Breast epithelium (tissue), 4 donors: ENCODE measurements at places on chromosomes 2 and 18. TPM values are rescaled to one million over a fixed set of nuclear protein-coding genes. Genes with fewer than 3 reads are reported as not detected.

CIB4 gene
- not detected for total RNA-seq

REG1B gene
- total RNA-seq = not detected

DNA sequence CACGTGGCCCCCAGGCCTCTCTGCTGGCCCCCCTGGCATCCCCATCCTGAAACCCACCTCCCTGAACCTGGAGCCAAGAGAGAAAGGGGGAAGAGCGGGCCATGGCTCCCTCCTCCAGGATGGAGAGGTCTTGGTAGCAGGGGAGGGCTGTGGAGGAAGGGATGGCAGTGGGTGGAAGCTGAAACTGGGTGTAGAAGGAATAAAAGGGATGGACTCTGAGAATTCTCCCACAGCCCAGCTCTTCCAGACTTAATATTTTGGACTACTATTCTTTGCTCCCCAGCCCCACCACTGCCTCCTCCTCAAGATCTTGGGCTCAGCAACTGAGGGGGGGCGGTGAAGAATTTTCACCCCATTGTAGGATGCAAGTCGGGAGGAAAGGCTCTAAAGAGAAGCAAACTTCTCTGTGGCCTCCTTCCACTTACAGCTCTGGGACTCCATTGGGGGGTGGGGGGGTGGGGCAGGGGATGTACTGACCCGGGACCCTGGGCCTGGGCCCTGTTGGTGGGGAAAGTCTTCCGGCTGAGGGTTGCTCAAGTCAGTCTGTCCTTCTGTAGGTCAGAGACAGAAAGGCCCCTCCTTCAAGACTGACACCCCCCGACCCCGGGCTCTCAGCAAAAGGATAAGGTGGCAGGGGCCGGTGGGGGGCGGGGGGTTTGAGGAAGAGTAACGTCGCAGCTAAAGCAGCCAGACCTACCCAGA lies 501 bp downstream of the TNS1 start:
- H3K4me1 ChIP-seq = peaks cover 12% of the 10 kb centered on the region
- H3K36me3 ChIP-seq = no peaks in the 10 kb centered on the region
- H3K27me3 ChIP-seq = no peaks in the 10 kb centered on the region
- peak overlapping the region; percentile 77 for H3K27ac ChIP-seq
- H3K4me3 ChIP-seq = peak overlapping the region; percentile 53

DNA sequence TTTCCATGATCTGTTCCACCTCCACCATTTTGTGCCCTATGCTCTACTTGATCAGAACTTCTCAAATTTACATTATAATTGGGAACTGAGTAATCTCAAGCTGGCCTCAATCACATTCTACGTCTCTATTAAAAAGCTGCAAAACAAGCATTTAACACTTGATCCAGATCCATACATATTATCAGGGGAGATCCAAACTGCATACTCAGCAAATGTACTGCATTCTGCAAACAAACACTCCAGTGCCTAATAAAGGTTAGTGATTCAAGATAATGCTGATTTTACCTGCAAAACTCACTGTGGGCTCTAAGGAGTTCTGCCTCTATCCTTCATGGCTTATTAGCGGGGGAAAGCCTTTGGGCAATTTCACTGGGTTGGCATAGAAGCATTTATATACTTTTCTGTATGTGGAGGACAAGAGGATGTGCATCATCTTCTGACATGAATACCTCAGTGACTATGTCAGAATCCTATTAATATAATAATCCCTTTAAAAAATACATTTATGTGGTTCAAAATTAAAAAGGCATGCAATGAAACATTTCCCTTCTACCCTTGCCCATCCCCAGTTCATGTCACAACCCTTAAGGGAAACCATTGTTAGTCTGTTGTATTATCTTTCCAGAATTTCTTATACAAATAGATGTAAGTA lies 40.2 kb downstream of the GALNT14 start:
- no peaks in the 10 kb centered on the region for H3K27me3 ChIP-seq
- H3K4me3 ChIP-seq = no peak overlapping the region
- no peaks in the 10 kb centered on the region for H3K36me3 ChIP-seq
- H3K27ac ChIP-seq = no peak overlapping the region
- no peaks in the 10 kb centered on the region for H3K4me1 ChIP-seq
- no peak for DNase-seq

DNA sequence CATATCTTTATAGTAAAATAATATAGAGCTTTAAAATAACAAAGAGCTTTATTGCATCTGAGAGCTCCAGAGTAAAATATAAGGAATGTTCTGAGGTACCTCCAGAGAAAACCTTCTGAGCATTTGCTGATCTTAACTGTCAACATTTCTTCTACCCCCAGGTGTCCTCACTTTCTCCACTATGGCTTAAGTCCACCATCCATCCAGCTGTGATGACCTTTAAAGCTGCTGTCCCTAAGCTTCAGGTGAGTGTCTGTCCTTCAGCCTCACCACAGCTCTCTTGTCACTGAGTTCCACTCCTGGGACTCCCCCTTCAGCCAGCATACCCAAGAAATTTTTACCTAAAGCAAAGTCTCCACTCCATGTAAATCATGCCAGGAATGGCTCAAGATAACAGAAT lies 137.9 kb downstream of the MYO5B start:
- no peak for DNase-seq
- no peaks in the 10 kb centered on the region for H3K36me3 ChIP-seq
- no peaks in the 10 kb centered on the region for H3K4me1 ChIP-seq
- H3K27ac ChIP-seq = no peak overlapping the region
- H3K4me3 ChIP-seq = no peak overlapping the region
- H3K27me3 ChIP-seq = no peaks in the 10 kb centered on the region

DNA sequence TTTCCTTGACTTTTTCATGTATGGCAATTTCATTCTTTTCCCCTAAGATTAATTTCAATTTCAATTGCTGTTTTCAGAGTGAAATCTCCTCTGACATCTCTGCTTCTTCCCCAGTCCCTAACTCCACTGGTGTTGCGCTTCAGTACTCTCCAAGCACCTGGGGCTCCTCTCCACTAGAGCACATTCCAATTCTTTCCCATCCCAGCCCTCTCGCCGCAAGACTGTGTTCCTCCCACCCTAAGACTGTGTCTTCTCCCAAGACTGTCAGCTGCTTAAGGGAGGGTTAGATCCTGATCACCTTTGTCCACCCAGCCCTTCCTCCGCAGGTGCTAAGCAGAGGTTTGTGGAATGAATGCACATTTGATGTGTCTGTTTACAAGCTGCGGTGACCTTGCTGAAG lies 255.7 kb upstream of the CCDC68 start:
- no peak overlapping the region for H3K27ac ChIP-seq
- DNase-seq = no peak
- no peaks in the 10 kb centered on the region for H3K4me1 ChIP-seq
- H3K4me3 ChIP-seq = no peak overlapping the region
- no peaks in the 10 kb centered on the region for H3K27me3 ChIP-seq
- no peaks in the 10 kb centered on the region for H3K36me3 ChIP-seq

CPLX4 gene
- not detected for total RNA-seq

GRCh38 chr2:227828477-227828912 lies 14.9 kb downstream of the CCL20 start:
- no peak overlapping the region for H3K4me3 ChIP-seq
- no peaks in the 10 kb centered on the region for H3K27me3 ChIP-seq
- no peak for DNase-seq
- no peak overlapping the region for H3K27ac ChIP-seq
- H3K36me3 ChIP-seq = no peaks in the 10 kb centered on the region
- H3K4me1 ChIP-seq = no peaks in the 10 kb centered on the region

- no peaks in the 10 kb centered on the region for H3K27me3 ChIP-seq
- no peak for DNase-seq
- no peak overlapping the region for H3K27ac ChIP-seq
- H3K36me3 ChIP-seq = no peaks in the 10 kb centered on the region
- H3K4me3 ChIP-seq = no peak overlapping the region
- H3K4me1 ChIP-seq = no peaks in the 10 kb centered on the region
Measured at GRCh38 chr2:12725233-12726187, 8.8 kb downstream of the TRIB2 start.

ZSWIM2 gene
- not detected for total RNA-seq

- no peaks in the 10 kb centered on the region for H3K27me3 ChIP-seq
- no peaks in the 10 kb centered on the region for H3K36me3 ChIP-seq
- no peaks in the 10 kb centered on the region for H3K4me1 ChIP-seq
- no peak overlapping the region for H3K4me3 ChIP-seq
- peak; percentile 69 for DNase-seq
Measured at GRCh38 chr2:134245340-134245984, 8.4 kb upstream of the MGAT5 start.

YWHAQ gene
- total RNA-seq = 226 TPM

VIT gene
- 136 TPM for total RNA-seq

- H3K36me3 ChIP-seq = no peaks in the 10 kb centered on the region
- no peak overlapping the region for H3K4me3 ChIP-seq
- peaks cover 14% of the 10 kb centered on the region for H3K4me1 ChIP-seq
- DNase-seq = no peak
- H3K27me3 ChIP-seq = no peaks in the 10 kb centered on the region
- peak overlapping the region; percentile 79 for H3K27ac ChIP-seq
Measured at GRCh38 chr18:23154823-23155500, 19.7 kb downstream of the CABLES1 start.

DNA sequence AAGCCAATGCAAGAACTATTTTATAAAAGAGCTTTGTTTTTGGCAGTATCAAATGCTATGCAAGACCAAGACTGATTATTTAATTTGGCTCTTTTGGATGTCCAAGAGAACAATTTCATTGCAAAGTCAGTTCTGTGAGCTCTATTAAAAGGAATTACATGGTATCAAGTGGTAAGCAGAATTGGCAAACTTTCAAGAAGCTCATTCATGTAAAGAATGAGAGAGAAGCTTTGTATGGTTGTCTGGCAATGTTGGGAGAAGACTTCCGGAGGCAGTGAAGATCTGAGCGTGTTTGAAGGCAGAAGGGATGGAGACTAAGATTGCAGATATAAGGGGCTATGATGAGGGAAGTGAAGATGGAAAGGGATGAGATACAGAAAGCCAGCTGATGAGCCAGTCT lies 49.6 kb downstream of the CPS1 start:
- no peaks in the 10 kb centered on the region for H3K36me3 ChIP-seq
- H3K27me3 ChIP-seq = no peaks in the 10 kb centered on the region
- no peak overlapping the region for H3K4me3 ChIP-seq
- no peak for DNase-seq
- H3K4me1 ChIP-seq = no peaks in the 10 kb centered on the region

DNA sequence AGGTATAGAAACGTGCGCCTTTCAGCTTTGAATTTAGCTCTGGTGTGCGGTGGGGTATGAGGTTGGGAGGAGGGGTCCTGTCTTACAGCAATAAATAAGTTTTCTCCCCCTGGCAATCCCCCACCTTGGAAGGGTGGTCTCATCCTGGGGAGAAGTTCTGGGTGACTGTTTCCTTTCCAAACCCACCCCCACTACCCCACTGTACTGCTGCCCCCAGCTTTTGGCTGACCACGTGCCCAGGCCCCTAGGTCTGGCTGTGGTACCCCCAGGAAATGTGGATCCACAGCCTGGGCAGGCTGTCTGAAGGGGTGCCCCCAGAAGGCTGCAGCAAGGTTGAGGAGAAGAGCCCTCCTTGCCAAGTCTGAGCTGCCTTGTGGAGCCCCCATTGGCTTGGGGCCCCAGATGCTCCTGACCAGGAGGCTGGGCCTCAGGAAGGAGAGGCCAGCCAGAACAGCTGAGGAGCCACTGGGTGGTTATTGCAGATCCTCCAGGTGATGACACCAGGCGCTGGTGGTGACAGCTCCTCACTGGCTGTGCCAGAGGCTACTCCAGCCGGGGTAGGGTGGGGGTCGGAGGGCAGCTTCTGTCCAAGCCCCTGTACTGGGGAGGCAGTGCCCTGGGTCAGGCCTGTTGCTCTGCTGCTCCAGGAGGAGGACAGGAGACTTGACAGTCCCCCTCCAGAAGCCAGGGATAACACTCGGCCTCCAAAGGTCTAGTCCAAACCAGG lies 24.2 kb downstream of the CCT7 start:
- H3K27ac ChIP-seq = no peak overlapping the region
- no peak for DNase-seq
- H3K36me3 ChIP-seq = no peaks in the 10 kb centered on the region
- no peaks in the 10 kb centered on the region for H3K4me1 ChIP-seq

ITGB6 gene
- total RNA-seq = 16.7 TPM

DNA sequence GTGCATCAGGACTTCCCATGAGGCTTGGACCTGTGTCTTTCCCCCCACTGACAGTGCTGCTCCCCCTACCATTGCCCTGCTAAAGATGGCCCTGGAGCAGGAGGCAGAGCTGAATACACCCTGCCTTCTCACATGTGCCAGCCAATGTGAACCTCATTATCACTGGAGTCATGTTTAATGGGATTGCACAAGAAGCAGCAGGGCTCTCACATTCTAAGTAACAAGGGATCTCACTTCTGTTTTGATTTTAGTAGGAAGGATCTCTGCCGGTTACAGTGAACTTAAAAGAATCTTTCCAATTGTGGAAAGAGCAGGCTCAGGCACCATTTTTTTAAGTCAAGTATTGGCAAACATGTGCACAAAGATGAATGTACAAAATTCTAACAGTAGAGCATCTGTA lies 322.1 kb upstream of the MEX3C start:
- H3K4me1 ChIP-seq = no peaks in the 10 kb centered on the region
- no peak overlapping the region for H3K27ac ChIP-seq
- DNase-seq = no peak
- no peaks in the 10 kb centered on the region for H3K36me3 ChIP-seq
- no peak overlapping the region for H3K4me3 ChIP-seq

IL1F10 gene
- total RNA-seq = not detected

PSMA8 gene
- not detected for total RNA-seq

NEU4 gene
- total RNA-seq = 0.44 TPM

NDC80 gene
- total RNA-seq = 0.98 TPM

TCF23 gene
- total RNA-seq = not detected

- H3K27me3 ChIP-seq = no peaks in the 10 kb centered on the region
- no peak for DNase-seq
- H3K27ac ChIP-seq = no peak overlapping the region
Measured at GRCh38 chr2:150545916-150546315, 58.4 kb upstream of the RND3 start.

GRCh38 chr2:38390947-38391346 lies 13.9 kb upstream of the ATL2 start:
- H3K36me3 ChIP-seq = no peaks in the 10 kb centered on the region
- H3K27ac ChIP-seq = no peak overlapping the region
- no peaks in the 10 kb centered on the region for H3K4me1 ChIP-seq
- no peak for DNase-seq
- no peaks in the 10 kb centered on the region for H3K27me3 ChIP-seq
- no peak overlapping the region for H3K4me3 ChIP-seq

DNA sequence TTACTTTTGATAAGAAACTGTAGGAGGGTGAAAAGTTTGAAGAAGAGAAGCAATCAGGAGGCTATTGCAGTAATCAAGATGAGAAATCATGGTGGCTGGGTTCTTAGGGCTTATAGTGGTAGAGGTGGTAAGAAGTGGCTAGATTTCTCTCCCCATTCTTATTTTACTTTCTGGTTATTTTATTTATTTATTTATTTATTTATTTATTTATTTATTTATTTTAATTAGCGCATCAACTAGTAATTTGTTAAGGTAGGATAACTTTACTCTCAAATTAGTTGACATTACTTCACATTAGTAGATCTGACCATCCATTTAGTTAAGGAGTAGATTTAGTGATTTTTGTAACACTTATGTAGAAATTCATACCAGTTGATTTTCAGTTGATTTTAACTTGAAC lies 77.4 kb downstream of the PIK3C3 start:
- DNase-seq = no peak
- no peaks in the 10 kb centered on the region for H3K4me1 ChIP-seq
- H3K27me3 ChIP-seq = no peaks in the 10 kb centered on the region
- H3K27ac ChIP-seq = no peak overlapping the region
